ENCODE measurements at places on chromosomes 3 and 15.

DNA sequence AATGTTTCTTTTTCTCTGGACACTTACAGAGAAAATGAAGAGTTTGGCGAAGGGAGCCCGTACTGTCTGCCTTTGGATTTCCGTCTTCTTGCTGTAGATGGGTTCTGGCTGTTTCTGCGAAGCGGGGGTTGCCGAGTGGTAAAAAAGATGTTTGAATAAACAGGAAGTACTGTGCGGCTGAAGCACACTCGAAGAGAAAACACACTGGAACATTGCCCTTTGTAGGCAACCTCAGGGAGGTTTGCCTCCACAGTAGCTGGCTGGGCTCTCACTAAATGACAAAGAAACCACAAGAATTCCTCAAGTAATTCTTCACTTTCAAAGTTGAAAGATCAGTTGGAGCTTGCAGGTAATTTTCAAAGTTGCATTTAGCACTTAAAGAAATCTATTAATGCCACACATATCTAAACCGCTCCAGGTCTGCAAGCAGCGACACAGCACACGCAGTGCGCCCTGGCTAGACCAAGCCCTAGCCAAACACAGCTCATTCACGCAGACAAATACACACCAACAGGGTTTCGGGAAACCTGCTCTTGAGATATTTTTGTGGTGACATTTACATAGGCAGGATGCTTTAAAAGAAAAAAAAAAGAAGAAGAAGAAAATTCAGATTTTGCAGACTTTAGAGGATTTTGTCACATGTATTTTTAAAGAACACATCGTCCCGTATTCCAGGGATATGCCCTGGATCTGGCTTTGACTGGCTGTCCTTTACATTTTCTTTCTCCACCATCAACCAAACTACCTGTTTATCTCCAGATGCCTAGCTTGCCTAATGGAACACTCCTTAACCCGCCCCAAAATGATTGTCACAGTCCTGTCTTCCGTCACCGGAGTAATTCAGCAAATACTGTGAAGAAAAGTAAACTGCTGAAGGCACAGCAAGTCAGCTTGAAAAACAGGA lies 452.8 kb downstream of the FOXP1 start:
- peak; percentile 52 for DNase-seq

DNA sequence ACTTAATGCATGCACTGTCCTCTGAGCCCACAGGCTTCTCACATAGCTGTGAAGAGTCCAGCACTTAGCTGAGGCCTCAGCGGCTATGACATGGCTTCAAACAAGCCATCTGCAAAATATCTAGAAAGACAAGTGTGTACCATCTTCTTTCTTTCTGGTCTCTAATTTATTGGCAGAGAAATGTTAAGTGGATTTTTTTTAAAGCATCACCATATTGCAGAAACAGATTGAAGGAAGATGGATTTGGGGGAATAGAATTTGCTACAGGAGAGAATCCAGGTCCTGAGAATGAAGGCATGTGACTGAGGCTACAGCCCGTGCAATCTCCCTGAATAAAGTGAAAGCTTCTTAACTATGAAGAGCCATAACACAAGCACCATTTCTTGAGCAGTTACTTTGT lies 567.3 kb downstream of the PDCD6IP start:
- DNase-seq, result no peak

DNA sequence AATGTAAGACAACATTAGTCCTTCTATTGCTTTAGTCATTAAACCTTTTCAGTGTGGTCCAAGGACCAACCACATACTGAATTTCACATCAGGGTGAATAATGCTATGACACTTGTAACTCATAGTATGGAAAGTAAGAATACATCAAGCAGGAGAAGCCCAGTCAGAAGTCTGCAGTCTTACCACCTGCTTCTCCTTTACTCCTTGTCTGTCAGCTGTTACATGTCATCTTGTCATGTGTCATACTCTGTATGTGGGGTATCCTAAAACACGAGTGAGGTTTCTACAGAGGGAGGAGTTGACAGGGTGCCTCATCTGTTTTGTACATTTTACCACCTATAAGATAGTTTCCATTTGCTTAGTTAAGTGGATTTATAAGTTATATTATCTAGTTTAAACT lies 32.8 kb upstream of the EID1 start:
- no peak for DNase-seq

GRCh38 chr3:173287361-173287760 lies 110.2 kb upstream of the NLGN1 start:
- peak; percentile 50 for DNase-seq

DNA sequence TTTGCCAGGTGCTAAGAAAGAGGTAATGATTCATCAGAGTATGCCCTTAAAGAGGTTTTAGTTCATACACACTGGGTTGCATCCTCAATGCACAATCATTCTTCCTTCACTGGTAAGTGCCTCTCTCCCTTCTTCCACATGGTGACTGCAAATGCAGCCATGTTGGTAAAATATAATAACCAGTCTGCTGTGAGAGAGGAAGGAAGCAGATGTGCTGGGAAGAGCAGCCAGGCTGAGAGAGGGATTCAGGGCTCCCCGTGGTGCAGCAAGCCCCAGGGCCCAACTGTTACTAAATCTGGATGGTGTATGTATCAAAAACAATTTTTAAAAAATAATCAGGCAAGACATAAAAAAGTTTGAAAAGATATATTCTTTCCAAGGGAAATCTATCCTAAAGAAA lies 498.1 kb downstream of the MAGI1 start:
- no peak for DNase-seq

GRCh38 chr3:126125781-126126251 lies 41.9 kb upstream of the SLC41A3 start:
- no peak for DNase-seq

GRCh38 chr3:168881804-168882203 lies 781.7 kb downstream of the MECOM start:
- no peak for DNase-seq

- no peak for DNase-seq
These were observed 53.5 kb downstream of the TOP2B start for GRCh38 chr3:25611193-25611592.

GRCh38 chr15:39801641-39802309 lies 19.1 kb upstream of the FSIP1 start:
- no peak for DNase-seq

GRCh38 chr15:82856397-82857170 lies 47.2 kb downstream of the WHAMM start:
- no peak for DNase-seq

- peak; percentile 95 for DNase-seq
These were observed 627 bp upstream of the FAM131A start for GRCh38 chr3:184336547-184337398.

- peak; percentile 77 for DNase-seq
These were observed 42.5 kb downstream of the TAMM41 start for GRCh38 chr3:11803977-11804892.

DNA sequence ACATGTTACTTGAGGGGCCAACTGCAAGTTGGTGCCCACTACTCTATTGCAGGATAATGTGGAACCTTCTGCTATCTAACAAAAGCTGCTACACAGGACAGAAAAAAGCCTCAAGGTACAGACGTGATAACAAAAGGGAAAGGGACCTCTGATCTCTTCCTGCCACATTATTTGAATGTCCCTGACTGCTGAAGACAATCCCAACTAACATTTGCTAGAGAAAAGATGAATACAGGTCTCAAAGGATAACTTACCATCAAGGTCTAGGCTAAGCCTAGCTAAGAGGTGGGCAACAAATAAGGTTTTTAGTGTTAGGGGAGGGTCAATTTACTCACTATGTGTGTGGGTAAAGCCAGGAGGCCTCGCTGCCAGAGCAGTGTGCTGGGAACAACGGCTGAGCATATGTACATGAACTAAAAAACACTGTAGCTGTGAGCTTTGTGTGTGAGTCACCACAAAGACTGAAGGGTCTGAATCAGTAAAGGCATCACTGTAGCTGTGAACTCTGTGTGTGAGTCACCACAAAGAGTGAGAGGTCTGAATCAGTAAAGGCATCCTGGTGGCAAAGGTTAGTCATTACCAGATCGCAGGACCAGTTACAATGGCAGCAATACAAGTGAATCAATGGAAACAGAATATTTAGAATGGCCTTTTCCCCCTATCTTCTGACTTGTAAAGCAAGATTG lies 111.7 kb downstream of the LMLN start:
- DNase-seq, result peak; percentile 81

- no peak for DNase-seq
These were observed 30.1 kb downstream of the PLOD2 start for GRCh38 chr3:146130881-146131371.

GRCh38 chr3:170563712-170564423 lies 22.0 kb downstream of the SLC7A14 start:
- DNase-seq, result peak; percentile 64

GRCh38 chr3:178465260-178466180 lies 70.7 kb upstream of the KCNMB2 start:
- DNase-seq, result no peak

DNA sequence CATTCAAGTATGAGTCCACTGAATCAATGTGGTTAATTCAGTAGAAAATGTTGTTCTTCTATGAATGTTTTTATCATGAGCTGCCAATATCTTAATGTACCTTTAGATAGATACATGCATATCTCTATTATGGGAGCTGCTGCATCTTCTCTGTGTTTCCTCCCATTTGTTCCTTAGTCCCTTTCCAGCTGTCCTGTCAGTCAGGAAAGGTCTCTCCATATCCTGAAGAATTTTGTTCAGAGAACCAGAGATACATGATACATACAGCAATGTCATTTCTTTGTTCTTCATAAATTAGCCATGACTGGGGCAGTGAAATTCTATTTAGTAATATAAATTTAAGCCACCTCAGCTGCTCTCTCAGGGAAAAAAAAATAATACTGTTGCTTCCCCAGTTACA lies 103.7 kb downstream of the P3H2 start:
- no peak for DNase-seq

- peak; percentile 32 for DNase-seq
These were observed 88.6 kb upstream of the HERC1 start for GRCh38 chr15:63922261-63922904.

DNA sequence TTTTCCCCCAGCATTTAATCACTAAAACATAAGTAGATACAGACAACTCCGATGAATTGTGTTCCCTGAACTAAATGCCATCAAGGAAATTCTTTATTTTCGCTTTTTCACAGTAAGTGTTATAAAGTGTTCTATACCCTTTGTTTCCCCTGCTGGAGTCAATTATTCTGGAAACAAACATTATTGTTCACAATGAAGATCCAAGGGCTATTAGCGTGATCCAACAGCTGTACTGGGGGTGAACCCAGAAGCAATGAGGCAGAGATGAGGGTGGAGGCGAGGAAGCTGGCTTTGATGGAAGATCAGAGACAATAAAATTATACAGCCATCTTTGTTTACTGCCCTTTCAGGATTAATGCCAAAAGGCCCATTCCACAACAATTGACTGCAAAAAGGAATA lies 250.3 kb upstream of the IGF1R start:
- no peak for DNase-seq

- no peak for DNase-seq
These were observed 99.0 kb downstream of the TIGIT start for GRCh38 chr3:114392831-114393230.

DNA sequence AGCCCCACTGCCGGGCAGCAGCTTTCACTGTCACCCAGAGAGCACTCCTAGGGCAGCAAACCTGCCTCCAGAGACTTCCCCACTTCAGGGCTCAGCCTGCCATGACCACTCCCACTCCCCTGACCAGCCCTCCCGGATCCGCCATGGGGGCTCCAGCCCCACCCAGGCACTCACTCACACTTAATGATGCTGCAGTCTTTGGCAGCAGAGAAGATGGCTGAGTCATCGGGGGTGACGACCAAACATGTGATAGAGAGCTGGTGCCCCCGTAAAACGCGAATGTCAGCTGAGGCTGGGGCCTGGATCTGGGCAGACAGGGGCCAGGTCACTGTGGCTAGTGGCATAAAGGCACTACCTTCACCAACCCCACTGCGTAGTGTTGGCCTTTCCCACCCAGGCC lies 4.7 kb downstream of the RRP9 start:
- DNase-seq, result peak; percentile 94

- DNase-seq, result no peak
These were observed 1087.4 kb downstream of the AGBL1 start for GRCh38 chr15:87167055-87167454.

DNA sequence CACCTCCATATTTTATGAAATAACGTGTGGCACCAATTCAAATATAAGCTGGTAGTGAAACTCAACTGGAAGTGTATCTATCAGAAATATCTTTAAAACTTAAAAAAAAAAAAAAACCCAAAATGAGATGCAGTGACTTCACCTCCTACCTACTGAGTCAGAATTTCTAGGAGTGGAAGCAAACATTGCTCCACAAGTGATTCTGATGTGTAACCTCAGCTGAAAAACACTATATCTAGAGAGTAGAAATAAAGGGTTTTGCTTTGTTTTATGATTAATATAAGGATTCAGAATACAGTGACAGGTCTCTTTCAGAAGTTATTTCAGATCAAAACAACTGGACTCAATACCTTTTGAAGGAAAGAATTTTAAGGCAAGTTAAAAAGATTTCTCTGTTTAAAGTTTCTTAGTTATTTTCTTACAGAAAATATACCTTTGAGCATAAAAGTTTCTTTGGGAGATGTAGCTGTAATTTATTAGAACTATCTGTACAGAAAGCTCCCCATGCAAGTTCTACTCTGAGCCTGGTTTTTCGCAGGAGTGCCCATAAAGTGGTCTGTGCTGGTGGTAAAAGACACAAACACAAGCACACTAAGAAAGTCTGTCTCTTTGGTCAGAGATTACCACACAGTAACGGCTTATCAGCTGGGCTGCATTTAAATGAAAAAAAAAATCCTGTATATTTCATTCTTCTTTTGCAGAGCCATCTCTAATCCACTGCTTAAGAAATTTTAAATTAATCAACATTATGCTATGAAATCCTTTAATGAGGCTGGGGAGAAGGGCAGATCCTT lies 59.9 kb upstream of the PPIB start:
- DNase-seq, result no peak

DNA sequence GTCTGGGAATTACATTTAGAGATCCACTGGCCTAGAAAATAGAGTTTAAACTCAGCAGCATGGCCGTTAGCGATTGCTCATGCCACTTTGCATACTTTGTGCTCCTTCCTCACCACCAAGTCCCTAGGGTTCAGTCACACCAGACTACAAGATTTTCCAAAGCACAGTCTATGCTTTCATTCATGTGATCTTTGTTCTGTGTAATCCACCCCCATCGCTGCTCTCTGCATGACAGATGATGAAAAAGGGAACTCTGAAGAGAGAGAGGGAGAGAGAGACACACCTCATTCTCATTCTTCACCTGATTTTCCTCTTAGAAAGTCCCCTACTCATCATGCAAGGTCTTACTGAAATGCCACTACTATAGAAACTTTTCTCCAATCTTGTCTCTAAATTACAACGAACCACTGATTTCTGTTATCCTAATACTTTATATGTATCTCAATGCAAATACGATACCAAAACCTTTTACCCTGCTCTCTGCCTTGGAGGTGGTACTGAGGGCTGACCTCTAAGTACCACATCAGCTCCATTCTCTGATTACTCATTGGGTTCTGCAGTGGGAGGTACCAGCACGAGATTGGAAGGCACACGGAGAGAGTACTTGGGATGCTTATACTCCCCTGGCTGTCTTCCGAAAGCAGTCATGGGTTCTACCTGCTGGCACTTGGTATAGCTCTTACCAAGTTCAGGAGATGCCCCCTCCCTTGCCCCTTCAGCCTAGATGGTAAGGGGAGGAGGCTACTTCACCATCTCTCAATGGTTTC lies 1.1 kb upstream of the PARP15 start:
- DNase-seq, result no peak

- DNase-seq, result peak; percentile 70
These were observed 56.6 kb upstream of the KLF13 start for GRCh38 chr15:31269816-31270575.
